Suppressor macrophage (primary cell): ENCODE measurements at places on chromosomes 4 and X.

DNA sequence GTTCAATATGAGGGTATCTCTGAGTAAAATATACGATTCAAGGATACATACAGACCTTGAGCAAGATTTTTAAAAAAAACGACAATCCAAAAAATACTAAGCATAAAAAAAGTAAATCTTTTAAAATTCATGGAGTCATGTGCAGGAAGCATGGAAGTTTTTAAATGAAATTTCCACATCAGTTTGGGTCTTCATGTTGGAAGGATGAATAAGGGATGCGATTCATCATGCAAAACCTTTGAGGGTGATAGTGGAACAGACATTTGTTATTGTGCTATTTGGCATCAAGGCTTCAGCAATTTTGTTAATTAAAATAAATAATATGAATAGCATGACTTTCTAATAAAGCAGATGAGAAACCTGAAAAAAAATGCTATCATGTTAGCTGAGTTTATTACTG is 815.0 kb upstream of the PCDH10 start:
- no peak for DNase-seq

- DNase-seq, result no peak
Measured at GRCh38 chrX:129769467-129770154, 10.1 kb upstream of the SASH3 start.

DNA sequence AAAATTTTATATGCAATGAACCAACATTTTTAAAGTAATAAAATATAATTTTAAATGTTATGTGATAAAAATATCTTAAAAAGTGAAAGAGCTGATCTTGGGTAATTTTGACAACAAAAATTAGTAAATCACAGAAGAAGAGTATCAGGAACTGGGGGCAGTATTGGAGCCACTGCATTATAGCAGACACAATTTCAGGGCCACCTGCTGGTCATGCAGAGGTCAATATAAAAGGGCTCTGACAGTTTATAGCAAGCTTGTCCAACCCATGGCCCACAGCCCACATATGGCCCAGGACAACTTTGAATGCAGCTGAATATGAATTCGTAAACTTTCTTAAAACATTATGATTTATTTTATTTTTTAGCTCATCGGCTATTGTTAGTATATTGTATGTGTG is 13.0 kb upstream of the LEF1 start:
- no peak for DNase-seq

DNA sequence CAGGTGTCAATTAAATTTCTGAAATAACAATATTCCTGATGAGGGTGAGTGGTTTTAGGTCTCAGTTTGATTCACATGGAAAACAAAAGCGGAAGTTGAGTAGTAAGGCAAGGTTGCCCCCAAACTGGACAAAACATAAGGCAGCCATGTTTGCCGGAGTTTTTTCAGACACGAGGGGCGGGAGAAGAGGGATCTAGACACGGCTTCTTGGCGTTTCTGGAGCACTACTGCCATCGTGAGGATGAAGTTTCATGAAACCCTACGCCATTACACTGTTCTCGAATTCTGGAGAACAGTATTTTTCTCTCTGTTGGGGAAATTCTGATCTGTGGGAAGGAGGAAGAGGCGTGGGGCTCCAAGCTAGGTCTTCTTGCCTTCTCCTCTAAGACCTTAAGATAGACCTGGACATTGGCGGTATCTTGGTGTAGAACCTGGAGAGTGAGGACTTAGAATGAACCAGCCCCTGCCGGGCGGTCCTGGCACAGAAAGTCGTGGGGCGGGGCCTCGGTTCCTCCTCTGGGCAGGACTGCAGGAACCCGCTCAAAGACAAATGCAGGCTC is 160.3 kb downstream of the OR13H1 start:
- no peak for DNase-seq

DNA sequence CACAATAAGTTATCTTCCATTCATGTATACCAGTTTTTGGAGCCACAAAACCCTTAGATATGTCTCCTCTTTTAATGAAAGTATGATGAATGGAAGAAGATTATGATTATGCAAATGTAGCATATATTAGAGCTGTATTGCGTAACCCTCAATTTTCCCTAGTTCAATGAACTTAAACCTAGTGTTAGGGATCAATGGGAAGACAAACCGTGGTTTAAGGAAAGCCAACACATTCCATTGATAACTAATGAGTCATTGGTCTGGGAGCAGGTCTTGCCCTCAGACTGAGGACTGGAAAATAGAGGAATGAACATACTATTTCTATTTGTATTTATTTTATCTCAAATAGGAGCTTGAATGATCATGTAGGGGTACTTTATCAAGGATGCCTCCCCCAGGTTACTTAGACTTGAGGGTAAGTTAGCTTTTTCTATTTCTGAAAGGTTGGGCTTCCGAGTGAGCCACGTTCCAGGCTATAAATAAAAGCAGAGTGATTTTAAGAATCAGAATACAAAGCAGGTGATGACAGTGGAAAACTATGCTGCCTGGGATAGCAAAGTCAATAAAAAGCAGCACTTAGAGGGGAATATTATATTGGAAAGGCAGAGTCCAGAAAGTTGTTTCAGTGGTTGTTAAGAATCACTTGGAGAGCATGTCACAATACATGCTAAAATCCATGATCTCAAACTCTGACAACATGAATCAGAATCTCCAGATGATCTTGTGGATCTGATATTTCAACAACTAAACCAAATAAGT is 356.0 kb downstream of the ADAM29 start:
- DNase-seq, result no peak

DNA sequence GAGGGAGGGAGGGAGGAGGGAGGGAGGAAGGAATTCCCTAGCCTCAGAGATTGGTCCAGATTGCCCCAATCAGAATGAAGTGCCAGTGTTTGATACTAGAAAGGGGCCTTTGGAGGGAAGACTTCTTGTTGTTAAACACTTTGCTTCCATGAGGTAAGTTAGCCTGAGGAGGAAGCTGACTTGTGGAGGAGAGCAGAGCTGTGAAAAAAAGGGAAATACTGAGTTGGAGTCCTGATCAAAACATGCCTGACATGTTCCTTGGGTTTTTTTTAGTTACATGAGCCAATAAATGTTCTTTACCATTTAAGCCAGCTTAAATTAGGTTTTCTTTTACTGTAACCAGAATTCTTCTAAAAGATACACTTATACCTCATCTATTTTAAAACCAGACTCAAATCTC is 57.6 kb downstream of the GSX2 start:
- peak; percentile 41 for DNase-seq

DNA sequence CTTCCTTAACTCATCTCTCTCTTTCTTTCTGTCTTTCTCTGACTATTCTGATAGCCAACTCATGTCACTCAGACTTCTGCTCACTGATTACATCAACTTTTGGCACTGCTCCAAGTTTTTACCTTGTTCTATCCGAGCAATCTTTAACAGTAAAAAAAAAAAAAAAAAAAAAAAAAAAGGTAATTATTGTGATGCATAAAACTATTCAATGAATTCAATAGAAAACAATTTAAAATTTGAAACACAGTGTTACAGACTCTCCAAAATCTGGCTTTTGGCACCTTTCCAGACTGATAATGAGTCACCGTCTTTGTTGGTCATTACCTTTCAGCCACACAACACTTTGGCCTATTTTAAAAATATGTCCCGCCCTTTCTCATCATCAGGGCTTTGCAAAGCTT is 229.5 kb downstream of the GALNTL6 start:
- DNase-seq, result no peak

DNA sequence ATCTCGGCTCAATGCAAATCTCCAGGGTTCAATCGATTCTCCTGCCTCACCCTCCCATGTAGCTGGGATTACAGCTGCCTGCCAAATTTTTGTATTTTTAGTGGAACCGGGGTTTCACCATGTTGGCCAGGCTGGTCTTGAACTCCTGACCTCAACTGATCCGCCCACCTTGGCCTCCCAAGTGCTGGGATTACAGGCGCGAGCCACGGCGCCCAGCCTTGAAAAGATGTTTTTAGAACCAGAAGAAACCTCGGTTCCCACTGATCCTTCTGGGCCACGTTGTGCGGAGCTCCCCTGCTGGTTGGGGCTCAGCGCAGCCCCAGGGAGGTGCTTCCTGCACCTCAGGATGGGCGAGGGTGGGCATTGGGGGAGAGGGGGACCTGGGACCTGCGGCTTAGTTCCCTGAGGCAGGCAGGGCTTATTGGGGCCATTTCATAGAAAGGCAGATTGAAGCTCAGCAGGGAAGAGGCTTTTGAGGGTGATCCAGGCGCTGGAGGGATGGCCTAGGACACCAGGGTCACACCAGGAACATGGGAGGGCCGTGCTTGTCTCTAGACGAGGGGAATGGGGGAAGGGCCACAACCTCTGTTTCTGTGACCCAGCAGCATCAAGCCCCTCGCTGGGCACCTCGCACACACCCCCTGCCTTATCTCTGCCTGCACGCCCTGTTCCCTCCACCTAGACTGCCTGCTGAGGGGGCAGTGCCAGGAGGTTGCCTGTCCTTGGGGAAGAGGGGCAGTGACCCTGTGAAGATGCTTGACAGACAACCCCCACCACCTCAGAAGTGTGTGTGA is 6.3 kb upstream of the ADD1 start:
- no peak for DNase-seq

DNA sequence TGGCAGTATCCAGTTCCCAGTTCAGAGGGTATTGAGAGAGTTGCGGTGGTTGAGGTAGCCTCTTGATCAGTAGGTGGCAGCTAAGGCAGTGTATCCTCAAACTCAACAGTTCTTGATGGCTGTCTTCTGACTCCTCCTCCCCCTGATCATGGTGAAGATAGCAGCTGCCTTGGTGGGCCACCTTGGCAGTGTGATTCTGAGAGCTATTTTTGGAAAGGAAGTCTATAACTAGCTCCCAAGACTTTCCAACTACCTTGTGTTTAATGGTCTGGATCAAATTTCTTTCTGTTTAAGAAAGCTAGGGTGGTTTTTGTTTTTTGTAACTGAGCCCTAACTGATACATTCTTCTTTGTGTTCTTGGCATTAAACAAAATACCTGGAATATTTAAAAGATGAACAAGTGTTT is 10.5 kb upstream of the TBC1D19 start:
- DNase-seq, result no peak

DNA sequence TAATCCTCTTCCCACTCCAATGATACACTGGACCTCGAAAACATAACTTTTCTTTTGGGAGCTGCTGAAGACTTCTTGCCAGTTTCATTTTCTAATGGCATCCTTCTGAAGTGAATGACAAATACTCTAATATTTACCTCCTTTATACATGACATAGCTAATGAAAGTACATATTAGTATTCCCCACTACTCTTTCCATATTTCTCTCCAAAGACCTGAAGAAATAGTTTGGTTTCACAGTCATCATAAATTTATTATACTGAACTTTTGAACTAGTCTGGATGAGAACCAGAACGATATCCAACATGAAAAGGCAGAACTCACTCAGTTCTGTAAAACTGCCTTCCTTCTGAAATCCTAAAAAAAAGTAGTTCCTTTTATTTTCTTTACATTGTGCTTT is 139.1 kb downstream of the GPC3 start:
- DNase-seq, result no peak

DNA sequence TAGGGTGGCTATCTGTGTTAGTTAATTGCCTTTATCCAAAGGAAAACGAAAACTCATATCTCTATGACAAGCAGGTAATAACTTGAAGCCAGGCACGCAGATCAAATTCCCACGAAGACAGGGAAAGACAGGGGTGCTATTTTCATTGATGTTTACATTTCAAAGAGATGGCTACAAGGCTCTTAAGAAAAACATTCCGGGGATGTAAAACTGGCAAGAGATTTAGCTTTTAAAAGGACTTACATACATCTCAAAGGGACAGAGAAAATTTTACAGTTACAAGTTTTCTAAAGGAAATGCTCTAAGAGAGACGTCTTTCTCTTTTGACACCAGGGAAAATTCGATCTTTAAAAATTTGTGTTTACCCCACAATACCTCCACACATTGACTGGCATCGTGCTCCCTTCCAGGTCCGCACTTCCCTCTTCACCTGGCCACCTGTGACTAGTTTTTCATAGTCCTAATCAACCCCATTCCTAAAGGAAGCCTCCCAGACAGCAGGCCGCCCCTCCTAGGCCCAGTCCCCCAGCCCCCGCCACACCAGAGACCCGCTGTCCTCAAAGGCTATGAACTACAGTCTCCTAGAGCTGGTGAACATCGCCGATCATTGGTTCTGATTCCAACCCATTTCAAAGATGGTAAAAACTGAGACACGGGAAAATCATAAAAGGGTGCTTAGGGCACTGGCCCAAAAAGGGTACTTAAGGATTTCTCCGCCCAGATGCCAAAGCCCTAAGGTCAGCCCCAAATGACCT is 649 bp upstream of the ARAF start:
- DNase-seq, result no peak
